ENCODE measurements at places on chromosomes 5 and 9.

GRCh38 chr5:60248901-60249300 lies 355.4 kb upstream of the PDE4D start:
- DNase-seq, result no peak

GRCh38 chr5:58261605-58262004 lies 198.3 kb downstream of the PLK2 start:
- no peak for DNase-seq

- no peak for DNase-seq
These were observed 18.4 kb upstream of the CNTLN start for GRCh38 chr9:17116400-17116837.

DNA sequence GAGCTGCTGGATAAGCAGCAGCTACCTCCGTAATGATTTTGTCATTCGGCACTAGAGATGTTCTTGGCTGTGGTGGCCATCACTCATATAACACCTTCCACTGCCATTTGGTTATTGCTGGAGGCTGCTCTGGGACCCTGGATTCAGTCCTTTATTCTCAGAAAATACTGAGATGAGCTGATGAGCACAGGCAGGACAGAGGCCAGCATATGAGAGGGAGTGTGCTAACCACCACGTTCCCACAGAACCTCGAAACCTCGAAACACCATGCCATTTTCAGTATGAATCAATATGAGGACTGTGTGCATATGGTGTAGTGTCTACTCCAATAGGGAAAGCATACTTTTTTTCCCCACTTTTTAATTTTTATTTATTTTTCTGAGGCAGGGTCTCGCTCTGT lies 56.6 kb downstream of the ADAM19 start:
- DNase-seq, result no peak

GRCh38 chr9:27749838-27750237 lies 176.6 kb upstream of the C9orf72 start:
- DNase-seq, result peak; percentile 34

GRCh38 chr5:17087035-17087434 lies 130.4 kb upstream of the BASP1 start:
- no peak for DNase-seq

- DNase-seq, result no peak
These were observed 41.6 kb downstream of the TRIO start for GRCh38 chr5:14184725-14185124.

GRCh38 chr5:117143406-117143805 lies 568.8 kb upstream of the SEMA6A start:
- no peak for DNase-seq

GRCh38 chr5:52598968-52599367 lies 188.7 kb upstream of the ITGA1 start:
- no peak for DNase-seq

GRCh38 chr5:143226361-143226760 lies 177.1 kb downstream of the NR3C1 start:
- no peak for DNase-seq

DNA sequence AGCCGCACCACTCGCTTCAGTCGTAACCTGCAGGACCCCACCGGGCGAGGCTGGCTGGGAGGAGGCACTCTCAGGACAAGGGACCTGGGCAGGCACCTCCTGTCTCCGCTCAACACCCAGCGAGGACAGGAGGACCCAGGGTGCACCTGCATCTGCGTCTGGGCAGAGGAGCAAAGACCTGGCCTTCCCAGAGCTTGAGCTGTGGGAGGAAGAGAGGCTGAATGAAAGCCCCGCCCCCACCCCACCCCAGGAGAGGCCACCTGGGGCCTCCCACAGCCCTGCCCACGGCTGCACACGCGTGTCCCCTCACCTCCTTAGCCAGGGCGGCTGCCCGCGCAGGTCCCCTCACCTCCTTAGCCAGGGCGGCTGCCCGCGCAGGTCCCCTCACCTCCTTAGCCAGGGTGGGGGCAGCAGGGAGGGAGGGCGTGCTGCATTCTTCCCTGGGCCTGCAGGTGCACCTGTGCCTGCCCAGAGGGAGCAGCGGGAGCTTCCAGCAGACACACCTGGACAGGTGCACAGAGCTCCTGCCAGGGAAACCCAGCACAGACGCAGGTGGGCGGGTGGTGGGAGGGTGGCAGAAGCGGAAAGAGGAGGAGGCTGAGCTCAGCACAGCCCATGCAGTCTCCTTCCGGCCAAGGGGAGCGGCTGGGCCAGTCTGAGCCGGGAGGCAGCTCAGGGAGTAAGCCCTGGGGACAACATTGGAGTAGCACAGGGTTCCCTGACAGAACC lies 18.5 kb upstream of the SLC12A7 start:
- peak; percentile 75 for DNase-seq

DNA sequence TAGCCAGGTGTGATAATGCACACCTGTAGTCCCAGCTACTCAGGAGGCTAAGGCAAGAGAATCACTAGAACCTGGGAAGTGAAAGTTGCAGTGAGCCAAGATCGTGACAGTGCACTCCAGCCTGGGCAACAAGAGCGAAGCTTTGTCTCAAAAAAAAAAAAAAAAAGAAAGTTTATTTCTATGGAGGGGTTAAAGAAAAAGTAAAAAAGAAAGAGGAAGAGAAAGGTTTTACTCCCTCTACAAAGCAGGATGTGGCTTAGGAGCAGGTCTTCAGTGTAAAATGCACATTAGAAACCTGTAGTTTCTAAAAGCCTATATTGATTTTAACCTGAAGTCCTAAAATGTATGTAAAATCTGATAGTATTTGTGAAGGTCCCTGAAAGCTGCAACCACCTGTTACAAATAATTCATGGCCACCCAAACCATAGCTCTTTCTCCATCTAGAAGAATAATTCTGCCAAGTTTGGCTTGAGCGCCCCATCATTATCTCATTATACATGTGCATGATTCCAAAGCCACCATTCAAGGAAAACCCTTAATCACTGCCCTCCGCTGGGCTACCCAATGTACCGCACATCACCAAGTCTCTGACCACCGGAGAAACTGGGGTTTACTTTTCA lies 3.4 kb downstream of the FNBP1 start:
- no peak for DNase-seq

GRCh38 chr5:172085738-172086137 lies 79.3 kb upstream of the FBXW11 start:
- no peak for DNase-seq

DNA sequence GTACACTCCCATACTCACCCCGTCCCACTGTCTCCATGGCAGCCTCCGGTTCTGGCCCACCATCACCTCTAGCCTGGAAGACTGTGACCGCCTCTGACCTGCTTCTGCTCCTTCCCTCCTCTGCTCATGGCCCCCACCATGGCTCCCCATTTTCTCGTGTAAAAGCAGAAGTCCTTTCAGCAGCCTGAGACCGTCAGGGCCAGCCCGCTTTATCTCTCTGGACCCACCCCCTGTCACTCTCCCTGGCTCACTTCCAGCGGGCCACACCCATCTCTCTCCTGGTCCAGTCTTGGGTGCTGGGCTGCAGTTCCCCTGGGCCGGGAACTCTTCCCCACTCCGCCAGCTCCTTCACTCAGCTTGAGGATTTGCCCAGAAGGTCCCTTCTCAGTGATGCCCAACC lies 96.0 kb upstream of the RUFY1 start:
- no peak for DNase-seq

DNA sequence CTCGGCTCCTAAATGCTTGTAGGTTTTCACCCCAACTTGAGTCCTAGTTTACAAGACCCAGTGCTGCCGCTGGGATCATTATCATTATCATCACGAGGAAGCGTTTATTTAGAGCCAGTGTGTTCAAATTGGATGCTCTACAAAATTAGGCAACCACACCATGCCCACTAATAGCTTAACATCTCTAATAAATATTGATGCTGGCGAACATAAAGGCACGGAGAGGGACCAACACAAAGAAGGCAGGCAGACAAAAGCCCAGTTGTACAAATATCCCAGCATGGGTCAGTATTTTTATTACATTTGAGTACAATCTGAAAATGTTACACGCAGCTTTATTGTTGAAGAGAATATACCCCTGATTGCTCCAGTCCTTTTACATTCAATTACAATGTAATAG lies 4.7 kb downstream of the CFAP77 start:
- DNase-seq, result no peak

DNA sequence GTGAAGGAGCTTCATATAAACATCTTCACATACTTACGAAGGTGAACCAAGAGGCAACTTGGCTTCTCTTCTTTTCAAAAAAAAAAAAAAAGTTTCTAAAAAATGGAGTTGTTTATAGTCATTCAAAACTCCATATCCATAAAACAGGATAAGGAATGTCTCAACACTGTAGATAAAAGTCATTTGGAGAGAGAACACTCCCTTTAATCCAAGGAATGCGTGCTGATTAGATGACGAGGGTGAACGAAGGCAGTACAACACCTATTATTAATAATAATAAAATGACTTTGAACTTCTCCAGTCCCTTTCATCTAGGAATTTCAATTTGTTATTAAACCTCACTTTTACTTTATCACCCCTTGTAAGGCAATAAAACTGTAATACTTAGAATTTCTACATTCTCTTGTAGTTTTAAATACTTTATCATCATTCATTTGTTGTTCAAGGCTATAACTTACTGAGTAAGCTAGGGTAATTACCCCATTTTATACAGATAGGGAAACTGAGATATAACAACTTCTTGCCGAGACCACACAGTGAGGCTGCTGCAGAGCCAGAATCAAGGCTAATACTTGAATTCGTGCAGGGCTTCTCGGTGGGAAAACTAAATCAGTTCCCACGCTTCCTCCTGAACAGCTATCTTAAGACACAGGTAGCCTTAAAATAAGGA lies 377.1 kb downstream of the EFNA5 start:
- no peak for DNase-seq

- no peak for DNase-seq
These were observed 311.3 kb upstream of the GRIN3A start for GRCh38 chr9:102049586-102050246.

- no peak for DNase-seq
These were observed 153.4 kb upstream of the POU5F2 start for GRCh38 chr5:93894601-93895354.

DNA sequence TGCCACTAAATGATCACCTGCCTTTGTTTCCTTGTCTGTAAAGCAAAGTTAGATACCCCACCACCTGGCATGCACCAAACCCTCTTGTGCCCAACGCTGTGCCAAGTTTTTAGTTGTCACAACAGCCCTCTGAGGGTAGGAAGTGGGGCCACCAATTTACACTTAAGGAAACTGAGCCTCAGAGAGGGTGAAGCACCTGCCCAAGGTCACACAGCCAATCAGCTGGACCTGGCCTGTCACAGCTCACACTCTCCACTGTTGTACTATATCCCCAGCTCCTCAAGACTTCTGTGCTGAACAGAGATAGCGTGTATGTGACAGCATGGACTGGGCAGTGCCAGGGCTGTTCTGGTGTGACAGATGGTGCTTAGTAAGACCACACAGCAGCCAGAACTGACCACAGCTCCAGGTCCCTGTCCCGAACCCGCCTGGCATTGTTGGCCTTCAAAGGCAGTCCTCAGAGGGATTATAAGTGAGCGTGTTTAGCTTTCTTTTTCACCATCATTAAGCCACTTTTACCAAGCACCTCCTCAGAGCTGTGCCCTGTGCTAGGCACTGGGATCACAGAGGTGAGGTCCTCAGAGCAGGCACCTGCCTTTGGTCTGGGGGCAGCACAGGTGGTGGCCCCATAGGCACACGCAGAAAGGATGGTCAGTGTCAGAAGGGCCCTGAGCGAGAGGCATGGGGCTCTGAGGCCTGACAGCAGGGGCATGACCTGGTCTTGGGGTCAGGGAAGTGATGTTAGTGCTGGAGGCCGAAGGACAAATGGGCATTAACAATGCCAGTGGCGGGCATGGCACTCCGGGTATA lies 71.1 kb downstream of the COL27A1 start:
- no peak for DNase-seq

- DNase-seq, result no peak
These were observed 191.8 kb downstream of the ESM1 start for GRCh38 chr5:54793468-54794134.

DNA sequence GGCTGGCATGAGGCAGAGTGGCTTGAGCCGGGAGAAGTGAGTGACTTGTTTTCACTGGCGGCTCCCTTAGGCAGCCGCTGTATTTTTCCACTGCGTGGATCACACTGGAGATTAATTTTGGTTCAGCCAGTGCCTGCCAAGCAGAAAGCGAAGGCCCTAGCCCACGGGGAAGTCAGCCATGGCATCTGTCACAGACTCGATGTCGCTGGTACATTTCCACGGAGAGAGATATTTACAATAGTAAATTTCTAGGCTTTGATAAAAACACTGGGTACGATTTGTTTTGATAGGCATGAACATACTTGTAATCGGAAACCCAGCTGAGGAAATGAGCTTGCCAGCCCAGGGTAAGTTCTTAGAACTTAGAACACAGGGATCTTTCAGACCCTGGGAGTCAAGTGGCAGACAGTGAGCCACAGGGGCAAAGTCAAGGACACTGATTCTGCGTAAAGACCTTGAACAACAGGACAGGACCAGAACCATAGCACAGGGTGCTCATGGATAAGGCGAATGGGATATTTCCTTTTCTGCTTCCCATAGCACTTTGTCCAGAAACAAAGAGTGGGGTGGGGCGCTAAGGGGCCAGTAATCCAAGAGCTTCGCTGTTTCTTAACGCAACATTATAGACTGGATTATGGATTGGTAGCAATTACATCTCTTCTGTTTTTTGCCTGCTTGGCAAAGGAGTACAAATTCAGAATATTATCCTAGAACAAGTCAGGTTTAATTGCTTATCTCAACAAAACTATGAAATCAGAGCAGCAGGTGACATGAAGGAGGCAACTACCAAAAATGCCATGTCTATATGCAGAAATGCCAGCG lies 4.5 kb downstream of the DUSP1 start:
- no peak for DNase-seq

GRCh38 chr5:10564838-10565784 lies 1.2 kb downstream of the ANKRD33B start:
- DNase-seq, result no peak

DNA sequence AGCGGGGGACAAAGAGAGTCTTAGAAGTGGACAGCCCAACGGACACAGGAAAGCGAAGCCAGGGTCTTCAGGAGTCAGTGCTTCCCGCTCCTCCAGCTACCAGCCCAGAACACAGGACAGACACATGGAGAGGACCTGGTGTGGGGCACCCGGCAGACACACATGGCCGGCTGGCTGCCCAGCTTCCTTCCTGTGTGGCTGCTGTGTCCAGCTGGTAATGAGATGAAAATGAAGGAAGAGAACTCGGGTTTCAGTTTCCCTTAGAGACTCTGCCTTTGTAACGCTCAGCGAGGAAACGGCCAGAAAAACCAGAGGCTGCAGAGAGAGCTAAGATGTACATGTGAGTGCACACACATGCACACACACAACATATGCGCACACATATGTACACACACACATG lies 87.5 kb downstream of the SECISBP2 start:
- no peak for DNase-seq

GRCh38 chr5:131302506-131302905 lies 38.7 kb downstream of the CDC42SE2 start:
- no peak for DNase-seq

DNA sequence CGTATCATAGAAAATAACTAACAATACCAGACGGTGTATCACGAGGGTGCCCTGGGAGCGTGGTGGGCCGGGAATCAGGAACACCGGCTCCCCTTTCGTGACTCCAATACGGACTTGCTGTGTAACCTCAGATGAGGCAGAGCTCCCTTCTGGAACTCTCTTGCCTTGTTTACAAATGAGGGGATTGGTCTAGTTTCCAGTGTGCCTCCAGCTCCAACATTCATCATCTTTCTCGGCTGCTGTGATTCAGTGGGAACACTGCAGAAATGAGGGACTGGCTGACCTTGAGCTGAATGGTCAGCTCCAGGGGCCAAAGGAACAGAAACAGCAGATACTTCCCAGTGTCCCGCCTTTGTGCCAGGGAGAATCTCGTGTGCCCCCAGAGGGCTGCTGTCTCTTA lies 22.6 kb upstream of the TGFBI start:
- DNase-seq, result no peak

All from NCI-H2171 (cell line).